Cortex of kidney (tissue), 1 donor: ENCODE measurements at places on chromosomes 16 and 17.

DNA sequence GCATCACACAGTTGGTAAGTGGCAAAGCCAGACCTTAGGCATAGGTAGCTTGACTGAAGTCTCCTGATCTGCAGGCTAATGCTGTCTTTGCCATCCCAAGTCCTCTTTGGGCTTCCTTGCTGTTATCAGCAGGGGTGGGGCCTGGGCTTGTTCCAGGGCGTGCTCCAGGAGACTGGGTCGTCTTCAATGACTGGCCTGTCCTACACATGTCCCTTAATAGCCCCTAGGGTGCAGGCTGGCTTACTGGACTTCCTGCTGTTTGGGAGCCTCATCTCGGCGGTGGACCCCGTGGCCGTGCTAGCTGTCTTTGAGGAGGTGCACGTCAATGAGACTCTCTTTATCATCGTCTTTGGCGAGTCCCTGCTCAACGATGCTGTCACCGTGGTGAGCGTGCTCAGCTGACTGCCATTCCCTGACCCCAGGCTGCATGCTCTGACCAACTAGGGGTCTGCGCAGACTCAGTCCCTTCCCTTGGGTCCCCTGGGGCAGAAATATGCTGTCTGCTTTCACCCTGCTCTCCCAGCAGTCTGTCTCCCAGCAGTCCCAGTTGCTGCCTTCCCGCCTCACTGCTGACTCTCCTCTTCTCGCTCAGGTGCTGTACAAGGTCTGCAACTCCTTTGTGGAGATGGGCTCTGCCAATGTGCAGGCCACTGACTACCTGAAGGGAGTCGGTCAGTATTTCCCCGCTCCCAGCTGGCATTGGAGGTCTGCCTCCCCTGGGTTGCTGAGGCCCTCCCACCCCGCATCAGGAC lies 6.2 kb downstream of the SLC9A5 start:
- no peak for DNase-seq

GRCh38 chr17:17377071-17377967 lies 74.1 kb downstream of the NT5M start:
- DNase-seq = no peak

- no peak for DNase-seq
Observed at GRCh38 chr17:47804461-47804860, 17.1 kb downstream of the OSBPL7 start.

DNA sequence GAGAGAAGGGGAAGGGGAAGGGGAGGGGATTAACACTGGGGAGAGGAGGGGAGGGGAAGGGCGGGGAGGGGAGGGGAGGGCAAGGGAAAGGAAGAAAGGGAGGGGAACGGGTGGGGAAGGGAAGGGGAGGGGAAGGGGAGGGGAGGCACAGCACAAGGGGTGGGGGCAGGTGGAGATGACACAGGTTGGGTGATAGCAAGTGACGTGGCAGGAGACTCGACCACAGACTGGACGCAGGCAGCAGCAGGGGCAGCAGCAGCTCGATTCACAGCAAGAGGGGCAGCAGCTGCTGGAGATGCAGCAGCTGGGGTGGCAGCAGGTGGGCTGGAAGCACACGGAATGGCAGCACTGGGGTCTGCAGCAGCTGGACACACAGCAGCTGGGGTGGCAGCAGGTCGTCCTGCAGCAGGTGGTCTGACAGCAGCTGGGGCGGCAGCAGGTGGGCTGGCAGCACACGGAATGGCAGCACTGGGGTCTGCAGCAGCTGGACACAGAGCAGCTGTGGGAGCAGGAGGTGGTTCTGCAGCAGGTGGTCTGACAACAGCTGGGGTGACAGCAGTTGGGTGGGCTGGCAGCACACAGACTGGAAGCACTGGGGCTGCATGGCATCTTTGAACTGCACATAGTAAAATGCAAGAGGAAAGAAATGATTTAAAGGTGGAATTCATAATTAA lies at the start of gene KRTAP4-16:
Gene KRTAP4-16, minus strand, starts transcription at position 624 of the 674 bp plus-strand sequence. Its CDS starts 0 bp downstream, at position 624.
- no peak for DNase-seq

GRCh38 chr16:47779201-47780016 lies 318.3 kb downstream of the PHKB start:
- no peak for DNase-seq

DNA sequence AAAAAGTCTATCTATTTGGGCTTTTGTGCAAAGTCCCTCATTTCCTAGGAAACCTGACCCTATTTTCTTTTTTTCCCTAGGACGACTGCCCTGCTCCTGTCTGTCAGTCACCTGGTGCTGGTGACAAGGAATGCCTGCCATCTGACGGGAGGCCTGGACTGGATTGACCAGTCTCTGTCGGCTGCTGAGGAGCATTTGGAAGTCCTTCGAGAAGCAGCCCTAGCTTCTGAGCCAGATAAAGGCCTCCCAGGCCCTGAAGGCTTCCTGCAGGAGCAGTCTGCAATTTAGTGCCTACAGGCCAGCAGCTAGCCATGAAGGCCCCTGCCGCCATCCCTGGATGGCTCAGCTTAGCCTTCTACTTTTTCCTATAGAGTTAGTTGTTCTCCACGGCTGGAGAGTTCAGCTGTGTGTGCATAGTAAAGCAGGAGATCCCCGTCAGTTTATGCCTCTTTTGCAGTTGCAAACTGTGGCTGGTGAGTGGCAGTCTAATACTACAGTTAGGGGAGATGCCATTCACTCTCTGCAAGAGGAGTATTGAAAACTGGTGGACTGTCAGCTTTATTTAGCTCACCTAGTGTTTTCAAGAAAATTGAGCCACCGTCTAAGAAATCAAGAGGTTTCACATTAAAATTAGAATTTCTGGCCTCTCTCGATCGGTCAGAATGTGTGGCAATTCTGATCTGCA lies 12.9 kb downstream of the TMEM98 start:
- DNase-seq = no peak

DNA sequence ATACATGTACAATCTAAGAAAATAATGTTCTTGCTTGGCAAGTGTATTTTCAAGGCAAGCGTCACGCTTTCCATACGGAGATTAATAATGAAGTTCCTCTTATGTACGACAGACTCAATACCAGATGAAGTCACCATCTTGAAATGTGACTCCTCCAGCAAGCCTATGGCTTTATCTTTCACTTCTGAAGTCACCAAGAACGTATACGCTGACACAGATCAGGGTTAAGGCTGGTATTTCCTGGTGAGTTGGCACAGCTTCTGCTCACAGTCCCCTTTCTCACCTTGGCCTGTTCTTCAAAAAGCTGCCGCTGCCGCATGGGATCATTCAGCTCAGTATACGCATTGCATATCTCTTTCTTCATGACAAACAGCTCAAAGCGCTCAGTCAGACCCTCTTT lies 6.1 kb upstream of the ADAT1 start:
- no peak for DNase-seq

GRCh38 chr17:40086150-40087044 lies 14.0 kb downstream of the NR1D1 start:
- no peak for DNase-seq

DNA sequence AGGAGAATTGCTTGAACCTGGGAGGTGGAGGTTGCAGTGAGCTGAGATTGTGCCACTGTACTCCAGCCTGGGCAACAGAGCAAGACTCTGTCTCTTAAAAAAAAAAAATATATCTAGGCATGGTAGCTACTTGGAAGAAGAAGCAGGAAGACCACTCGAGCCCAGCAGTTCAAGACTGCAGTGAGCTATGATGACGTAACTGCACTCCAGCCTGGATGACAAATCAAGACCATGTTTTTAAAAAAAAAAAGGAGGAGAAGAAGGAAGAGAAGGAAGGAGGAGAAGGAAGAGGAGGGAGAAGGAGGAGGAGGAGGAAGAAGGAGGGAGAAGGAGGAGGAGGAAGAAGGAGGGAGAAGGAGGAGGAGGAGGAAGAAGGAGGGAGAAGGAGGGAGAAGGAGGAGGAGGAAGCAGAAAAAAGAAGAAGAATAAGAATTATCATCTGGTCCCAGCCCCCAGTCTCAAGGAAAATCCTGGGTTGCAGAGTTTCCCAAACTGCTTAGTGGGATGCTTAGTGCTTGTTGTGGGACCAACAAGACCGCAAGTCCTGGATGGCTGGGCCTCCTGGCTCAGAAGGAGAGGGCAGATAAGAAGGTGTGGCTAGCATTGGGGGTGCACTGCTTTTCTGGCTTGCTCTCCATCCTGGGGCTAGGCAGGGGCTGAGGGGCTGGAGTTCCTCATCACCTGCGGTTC lies 3.7 kb upstream of the DRC7 start:
- no peak for DNase-seq

DNA sequence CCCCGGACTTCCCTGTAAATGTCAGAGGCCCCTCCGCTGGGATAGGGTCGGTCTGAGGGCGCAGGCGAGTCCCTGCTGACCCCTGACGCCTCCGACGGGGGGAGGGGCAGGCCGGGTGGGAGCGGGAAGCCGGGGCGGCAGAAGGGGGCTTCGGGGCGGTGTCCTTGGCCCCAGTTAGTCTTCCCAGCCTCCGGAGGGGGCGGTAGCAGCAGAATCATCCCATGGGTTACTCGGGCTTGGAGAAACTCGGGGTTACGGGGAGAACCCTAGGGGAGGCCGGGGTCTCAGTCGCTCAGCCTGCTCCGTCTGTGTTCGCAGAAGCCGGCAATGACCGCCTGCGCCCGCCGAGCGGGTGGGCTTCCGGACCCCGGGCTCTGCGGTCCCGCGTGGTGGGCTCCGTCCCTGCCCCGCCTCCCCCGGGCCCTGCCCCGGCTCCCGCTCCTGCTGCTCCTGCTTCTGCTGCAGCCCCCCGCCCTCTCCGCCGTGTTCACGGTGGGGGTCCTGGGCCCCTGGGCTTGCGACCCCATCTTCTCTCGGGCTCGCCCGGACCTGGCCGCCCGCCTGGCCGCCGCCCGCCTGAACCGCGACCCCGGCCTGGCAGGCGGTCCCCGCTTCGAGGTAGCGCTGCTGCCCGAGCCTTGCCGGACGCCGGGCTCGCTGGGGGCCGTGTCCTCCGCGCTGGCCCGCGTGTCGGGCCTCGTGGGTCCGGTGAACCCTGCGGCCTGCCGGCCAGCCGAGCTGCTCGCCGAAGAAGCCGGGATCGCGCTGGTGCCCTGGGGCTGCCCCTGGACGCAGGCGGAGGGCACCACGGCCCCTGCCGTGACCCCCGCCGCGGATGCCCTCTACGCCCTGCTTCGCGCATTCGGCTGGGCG lies 542 bp downstream of the GUCY2D start:
- no peak for DNase-seq

GRCh38 chr17:65586899-65587298 lies 25.5 kb upstream of the AXIN2 start:
- DNase-seq = no peak

GRCh38 chr17:64332502-64332901 lies 58.2 kb downstream of the PECAM1 start:
- no peak for DNase-seq

GRCh38 chr16:1458977-1459341 lies 14.6 kb upstream of the CCDC154 start:
- DNase-seq = no peak

GRCh38 chr16:51545951-51546350 lies 394.9 kb upstream of the SALL1 start:
- no peak for DNase-seq

GRCh38 chr16:82653550-82654511 lies 27.1 kb downstream of the CDH13 start:
- no peak for DNase-seq

DNA sequence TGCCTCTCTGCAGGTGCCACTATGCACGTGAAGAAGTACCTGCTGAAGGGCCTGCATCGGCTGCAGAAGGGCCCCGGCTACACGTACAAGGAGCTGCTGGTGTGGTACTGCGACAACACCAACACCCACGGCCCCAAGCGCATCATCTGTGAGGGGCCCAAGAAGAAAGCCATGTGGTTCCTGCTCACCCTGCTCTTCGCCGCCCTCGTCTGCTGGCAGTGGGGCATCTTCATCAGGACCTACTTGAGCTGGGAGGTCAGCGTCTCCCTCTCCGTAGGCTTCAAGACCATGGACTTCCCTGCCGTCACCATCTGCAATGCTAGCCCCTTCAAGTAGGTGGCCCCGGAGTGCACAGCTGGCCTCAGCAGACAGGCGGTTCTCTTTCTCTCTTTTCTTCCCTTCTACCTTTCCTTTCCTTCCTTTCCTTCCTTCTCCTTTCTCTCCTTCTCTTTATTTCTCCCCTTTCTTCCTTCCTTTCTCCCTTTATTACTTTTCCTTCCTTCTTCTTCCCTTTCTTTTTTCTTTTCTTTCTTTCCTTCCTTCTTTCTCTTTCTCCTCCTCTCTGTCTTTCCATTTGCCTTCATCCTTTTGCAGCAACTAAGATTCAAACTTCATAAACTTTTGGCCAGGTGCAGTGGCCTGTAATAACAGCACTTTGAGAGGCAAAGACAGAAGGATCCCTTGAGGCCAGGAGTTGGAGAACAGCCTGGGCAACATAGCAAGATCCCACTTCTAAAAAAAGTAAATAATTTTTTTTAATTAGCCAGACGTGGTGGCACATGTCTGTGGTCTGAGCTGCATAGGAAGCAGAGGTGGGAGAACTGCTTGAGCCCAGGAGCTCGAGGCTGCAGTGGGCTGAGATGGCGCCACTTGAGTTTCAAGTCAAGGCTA lies 46.7 kb downstream of the SCNN1B start:
- DNase-seq = no peak

GRCh38 chr16:65312071-65312470 lies 190.2 kb upstream of the CDH11 start:
- no peak for DNase-seq

- no peak for DNase-seq
Observed at GRCh38 chr17:47295037-47295873, 28.5 kb upstream of the EFCAB13 start.

- no peak for DNase-seq
Observed at GRCh38 chr17:19911033-19911432, 43.3 kb upstream of the ULK2 start.

DNA sequence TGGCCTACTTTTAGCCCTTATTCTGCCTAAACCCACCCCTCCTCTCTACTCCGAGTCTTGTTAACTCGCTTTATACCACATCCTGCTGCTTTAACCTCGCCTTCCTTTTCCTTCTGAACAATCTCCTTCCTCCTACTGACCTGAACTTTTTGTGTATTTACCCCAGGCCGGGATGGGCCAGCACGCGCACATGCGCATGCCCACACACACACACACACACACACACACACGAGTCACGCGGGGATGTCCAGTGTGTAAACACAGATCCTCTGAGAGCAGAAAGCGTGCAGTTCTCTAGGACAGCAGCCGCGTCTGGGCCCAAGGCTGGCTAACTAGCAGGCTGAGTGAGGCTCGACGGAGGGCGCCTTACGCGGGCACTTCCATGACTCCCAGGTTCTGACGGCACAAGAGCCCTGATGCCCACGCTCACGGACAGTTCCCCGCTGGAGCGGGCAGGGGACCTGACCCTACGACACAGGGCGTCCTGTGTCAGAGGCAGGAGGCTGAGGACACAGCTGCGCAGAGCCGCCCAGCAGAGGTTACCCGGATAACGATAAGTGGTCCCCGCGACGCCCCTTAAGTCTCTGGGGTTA lies 610 bp downstream of the PIK3R5 start:
- DNase-seq = no peak

DNA sequence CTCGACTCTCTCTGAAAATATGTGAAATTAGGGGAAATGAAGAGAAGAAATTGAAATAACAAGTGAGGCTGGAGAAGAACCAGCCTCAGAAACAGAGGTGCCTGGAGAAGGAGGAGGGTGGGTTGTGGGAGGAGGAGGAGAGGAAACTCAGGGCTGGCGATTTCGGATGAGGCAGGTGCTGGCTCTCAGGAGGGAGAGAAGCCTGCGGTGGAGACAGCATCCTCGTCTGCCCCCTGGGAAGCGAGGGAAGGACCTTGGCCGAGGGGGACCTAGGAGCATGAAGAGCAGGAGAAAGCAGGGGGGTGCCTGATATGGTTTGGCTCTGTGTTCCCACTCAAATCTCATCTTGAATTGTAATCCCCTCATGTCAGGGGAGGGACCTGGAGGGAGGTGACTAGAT lies 264.7 kb upstream of the TNRC6C start:
- DNase-seq = no peak

- no peak for DNase-seq
Observed at GRCh38 chr17:49842371-49842770, 5.5 kb downstream of the TAC4 start.
